ENCODE measurements at places on chromosomes 7 and 10.

DNA sequence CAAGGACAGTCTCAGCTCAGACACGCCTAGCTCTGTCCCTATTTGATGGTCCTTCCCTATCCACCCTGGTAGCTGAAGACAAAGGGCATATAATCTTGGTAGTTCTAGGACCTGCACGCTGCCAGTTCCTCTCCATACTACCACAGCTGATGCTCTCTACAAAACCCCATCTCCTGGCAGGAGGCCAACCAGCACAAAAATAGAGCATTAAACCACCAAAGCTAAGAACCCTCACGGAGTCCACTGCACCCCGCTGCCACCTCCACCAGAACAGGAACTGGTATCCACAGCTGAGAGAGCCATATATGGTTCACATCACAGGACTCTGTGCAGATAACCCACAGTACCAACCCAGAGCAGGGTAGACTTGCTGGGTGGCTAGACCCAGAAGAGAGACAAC, 299.4 kb downstream of the LRRTM3 start:
- no peak overlapping the region for H3K27ac ChIP-seq
- H3K27me3 ChIP-seq: no peaks in the 10 kb centered on the region
- H3K36me3 ChIP-seq: no peaks in the 10 kb centered on the region

GRCh38 chr7:16494955-16495719, 29.6 kb upstream of the SOSTDC1 start:
- no peak for DNase-seq
- H3K4me1 ChIP-seq: no peaks in the 10 kb centered on the region
- H3K27me3 ChIP-seq: peaks cover 5% of the 10 kb centered on the region
- H3K27ac ChIP-seq: no peak overlapping the region

GRCh38 chr7:6359734-6360133, 87.3 kb upstream of the CYTH3 start:
- no peaks in the 10 kb centered on the region for H3K27me3 ChIP-seq
- H3K4me1 ChIP-seq: no peaks in the 10 kb centered on the region
- H3K36me3 ChIP-seq: no peaks in the 10 kb centered on the region

GRCh38 chr7:125363873-125364272, 434.2 kb upstream of the POT1 start:
- H3K4me1 ChIP-seq: no peaks in the 10 kb centered on the region
- no peaks in the 10 kb centered on the region for H3K27me3 ChIP-seq
- H3K27ac ChIP-seq: no peak overlapping the region
- DNase-seq: no peak
- no peaks in the 10 kb centered on the region for H3K36me3 ChIP-seq

DNA sequence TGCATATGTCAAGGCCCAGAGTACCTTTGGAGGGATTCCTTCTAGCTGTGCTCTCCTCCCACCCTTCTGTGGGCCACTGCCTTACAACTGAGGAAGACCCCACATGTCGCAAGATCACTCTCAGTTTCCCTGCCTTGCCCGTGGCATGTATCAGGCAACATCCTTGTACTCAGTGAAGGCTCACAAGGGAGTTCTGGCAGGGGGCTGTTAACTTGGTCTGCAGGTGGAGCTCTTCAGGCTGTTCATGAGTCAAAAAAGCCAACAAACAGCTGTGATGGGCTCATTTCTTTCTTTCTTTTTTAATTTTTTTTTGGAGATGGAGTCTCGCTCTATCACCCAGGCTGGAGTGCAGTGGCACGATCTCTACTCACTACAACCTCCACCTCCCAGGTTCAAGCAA, 513.0 kb upstream of the ANKRD30A start:
- no peak for DNase-seq
- H3K4me3 ChIP-seq: no peak overlapping the region
- no peaks in the 10 kb centered on the region for H3K36me3 ChIP-seq
- H3K27ac ChIP-seq: no peak overlapping the region

DNA sequence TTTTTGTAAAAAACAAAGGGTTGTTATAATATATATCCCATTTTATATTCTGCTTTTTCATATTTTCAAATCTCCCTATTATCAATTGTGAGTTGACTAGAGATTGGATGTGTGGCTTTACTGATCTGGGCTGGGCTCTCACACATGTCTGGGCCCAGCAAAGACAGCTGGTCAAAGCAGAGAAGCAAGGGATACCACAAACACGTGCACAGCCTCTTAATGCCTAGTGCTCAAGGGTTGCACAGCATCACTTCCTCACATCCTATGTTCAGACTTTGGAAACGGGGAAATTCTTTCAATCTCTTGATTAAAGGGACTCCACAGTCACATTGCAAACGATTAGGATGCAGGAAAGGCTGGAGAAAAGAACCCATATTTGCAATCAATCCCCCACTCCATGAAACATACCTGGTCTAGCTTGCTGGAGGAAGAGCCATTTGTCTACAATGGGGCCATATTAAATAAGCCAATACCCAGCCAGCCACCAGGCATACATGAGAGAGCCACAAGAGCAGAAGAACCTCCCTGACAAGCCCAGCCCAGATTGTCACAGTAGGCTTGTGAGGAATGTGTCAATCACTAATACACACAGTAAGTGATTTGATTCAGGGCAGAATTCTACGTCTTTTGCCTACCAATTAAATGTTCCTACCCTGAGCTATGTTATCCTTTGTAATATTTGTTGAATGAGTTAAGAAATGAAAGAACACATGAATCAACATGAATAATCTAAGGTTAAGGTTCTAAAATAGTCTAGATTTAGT, 431.2 kb downstream of the TNS3 start:
- H3K27me3 ChIP-seq: no peaks in the 10 kb centered on the region
- DNase-seq: no peak
- H3K36me3 ChIP-seq: no peaks in the 10 kb centered on the region

- no peaks in the 10 kb centered on the region for H3K27me3 ChIP-seq
- H3K4me3 ChIP-seq: no peak overlapping the region
- H3K4me1 ChIP-seq: no peaks in the 10 kb centered on the region
- no peak for DNase-seq
- H3K27ac ChIP-seq: peak overlapping the region; percentile 7
- H3K36me3 ChIP-seq: peaks cover 45% of the 10 kb centered on the region
Measured at GRCh38 chr7:99019523-99020412, 124.1 kb downstream of the SMURF1 start.

DNA sequence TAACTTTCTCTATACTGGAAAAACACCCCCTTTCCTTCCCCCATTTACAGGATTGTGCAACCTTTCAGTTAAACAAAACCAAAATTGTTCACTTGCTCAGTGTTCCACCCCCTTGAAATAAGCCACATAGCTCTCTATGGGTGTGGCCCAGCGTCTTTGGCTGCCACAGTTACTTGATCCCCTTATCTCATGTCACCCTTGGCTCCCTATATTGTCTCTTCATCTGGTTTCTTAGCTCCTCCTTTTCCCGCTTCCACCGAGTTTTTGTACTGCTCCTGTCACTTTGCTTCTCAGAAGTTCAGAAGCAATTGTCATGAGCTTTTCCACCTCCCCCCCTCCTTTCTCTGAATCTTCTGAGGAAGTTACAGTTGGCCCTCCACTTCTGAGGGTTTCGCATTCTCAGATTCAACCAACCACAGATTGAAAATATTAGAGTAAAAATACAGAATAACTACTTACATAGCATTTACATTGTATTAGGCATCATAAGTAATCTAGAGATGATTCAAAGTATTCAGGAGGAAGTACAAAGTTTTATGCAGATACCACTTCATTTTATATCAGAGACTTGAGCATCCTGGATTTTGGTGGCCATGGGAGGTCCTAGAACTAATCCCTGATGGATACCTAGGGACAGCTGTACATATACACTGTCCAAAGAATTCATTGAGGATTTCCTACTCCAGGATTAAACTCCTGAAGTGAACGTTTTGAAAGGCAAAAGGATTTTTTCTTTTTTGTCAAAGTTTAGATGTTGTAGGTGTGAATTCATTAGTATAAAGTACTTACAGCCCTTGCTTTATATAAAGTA, 60.4 kb downstream of the ADD3 start:
- H3K36me3 ChIP-seq: peaks cover 13% of the 10 kb centered on the region
- peak overlapping the region; percentile 62 for H3K4me3 ChIP-seq

DNA sequence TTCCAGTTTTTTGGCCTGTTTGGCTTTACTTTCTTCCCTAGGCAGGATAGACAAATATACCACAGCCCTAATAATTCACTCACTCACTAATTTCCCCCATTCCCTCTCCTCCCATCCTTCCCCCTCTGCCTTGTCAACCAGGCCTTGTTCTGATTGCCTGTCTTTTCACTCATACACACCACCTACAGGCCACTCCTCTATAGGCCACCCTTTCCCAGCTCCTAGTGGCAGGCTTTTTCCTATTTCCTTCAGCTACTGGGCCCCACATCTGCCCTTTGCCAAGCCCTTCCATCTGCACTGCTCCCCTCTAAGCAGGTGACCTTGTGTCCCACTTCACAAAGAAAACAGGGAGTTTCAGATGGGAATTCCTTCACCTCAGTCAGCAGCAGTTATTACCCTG, 59.8 kb upstream of the MSRB2 start:
- H3K27me3 ChIP-seq: peaks cover 67% of the 10 kb centered on the region
- no peak for DNase-seq
- H3K4me3 ChIP-seq: no peak overlapping the region
- no peaks in the 10 kb centered on the region for H3K36me3 ChIP-seq
- H3K4me1 ChIP-seq: no peaks in the 10 kb centered on the region
- H3K27ac ChIP-seq: no peak overlapping the region

DNA sequence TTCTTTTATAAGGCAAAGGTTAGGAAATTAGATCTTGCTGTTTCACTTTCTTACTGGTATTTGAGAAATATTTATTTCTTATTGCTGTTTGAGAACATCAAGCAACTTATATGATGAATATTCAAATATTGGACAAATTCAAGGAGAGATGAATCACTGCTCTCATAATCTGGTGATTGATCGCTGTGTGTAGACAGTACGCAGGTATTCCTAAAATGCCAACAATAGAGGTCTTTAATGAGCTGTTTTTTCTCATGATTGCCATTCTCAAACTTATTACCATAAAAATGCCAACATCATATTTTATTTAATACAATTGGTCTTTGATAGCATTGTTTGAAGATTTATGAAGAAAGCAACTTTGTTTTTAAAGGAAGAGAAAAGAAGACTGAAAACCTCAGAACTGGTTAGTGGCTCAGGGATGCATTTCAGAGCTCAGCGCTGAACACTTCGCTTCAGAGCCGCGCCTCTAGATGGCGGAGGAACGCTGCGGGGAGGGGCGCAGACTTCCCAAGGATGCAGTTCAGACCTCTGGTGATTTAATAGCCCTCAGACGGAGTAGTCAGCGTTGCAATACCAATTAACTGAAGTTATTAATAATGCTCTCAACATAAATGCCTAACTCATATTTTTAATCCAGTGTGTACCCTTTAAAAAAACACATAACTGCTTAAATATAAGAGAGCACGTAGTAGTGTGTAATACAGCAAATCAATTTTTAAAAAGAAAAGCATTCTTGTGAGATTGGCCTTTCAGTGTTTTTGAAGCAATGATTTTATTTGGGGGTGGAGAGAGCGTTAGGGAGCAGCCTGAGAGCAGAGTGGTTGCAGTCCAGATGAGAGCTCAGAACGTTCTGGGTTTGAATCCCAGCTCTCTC, 38.5 kb upstream of the STEAP4 start:
- no peaks in the 10 kb centered on the region for H3K36me3 ChIP-seq
- H3K4me3 ChIP-seq: no peak overlapping the region
- no peak overlapping the region for H3K27ac ChIP-seq
- peaks cover 43% of the 10 kb centered on the region for H3K27me3 ChIP-seq
- no peak for DNase-seq
- H3K4me1 ChIP-seq: no peaks in the 10 kb centered on the region

- H3K4me3 ChIP-seq: no peak overlapping the region
- H3K4me1 ChIP-seq: no peaks in the 10 kb centered on the region
- no peaks in the 10 kb centered on the region for H3K27me3 ChIP-seq
- peaks cover 9% of the 10 kb centered on the region for H3K36me3 ChIP-seq
- no peak for DNase-seq
Measured at GRCh38 chr7:102248456-102249395, 37.9 kb upstream of the SH2B2 start.

- H3K4me3 ChIP-seq: no peak overlapping the region
- H3K27ac ChIP-seq: no peak overlapping the region
- no peaks in the 10 kb centered on the region for H3K27me3 ChIP-seq
- H3K36me3 ChIP-seq: peaks cover 3% of the 10 kb centered on the region
- no peak for DNase-seq
Measured at GRCh38 chr7:2568521-2569223, 9.9 kb downstream of the IQCE start.

DNA sequence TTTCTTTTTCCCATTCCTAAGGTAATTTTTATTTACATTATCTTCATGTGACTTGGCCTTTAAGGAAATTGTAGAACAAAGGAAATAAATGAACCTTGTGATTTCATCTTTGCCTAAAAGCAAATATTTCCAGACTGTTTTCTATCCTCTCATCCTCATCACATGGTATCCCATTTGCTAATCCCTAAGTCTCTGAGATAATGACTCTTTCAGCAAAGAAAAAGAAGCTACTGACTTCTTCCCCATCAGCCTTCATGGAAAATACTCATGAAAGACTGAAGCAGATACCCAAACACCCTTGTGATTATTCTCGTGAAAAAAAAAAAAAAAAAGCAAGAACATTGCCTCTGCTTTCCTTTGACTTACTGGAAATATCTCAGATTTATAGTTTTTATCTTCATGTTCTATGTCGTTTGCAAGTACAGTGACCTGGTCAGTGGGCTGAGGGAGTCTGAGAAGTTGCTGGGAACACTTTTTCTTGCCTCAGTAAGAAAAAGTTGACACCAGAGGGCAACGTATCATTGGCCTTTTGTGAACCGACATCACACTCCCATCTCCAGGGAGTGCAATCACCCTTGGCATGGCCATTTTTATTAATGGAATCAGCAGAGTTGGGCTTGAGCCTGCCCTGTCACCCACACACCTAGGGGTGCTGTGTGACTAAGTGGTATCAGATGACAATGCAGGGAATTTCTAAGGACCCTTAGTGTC, 246.0 kb upstream of the KMT2E start:
- H3K36me3 ChIP-seq: no peaks in the 10 kb centered on the region
- H3K27ac ChIP-seq: no peak overlapping the region
- no peak overlapping the region for H3K4me3 ChIP-seq
- no peak for DNase-seq

DNA sequence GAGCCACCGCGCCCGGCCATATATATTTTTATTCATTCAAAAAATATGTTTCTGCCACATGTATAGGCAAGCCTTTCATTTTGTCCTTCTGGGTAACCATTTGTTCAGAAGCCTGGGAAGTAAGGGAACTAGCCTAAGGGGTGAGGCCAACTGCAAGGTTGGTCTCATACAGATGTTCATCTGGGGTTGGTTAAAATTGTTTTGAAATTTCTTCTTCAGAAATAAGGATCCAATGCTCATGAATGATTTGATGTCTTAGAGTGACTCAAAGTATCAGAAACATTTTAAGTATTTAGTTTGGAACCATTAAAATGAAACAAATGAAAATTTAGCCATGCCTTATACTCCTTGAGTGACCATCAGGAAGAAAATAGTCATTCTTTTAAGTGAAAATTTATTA, 397.2 kb downstream of the SUGCT start:
- no peak overlapping the region for H3K4me3 ChIP-seq
- H3K27me3 ChIP-seq: no peaks in the 10 kb centered on the region
- no peaks in the 10 kb centered on the region for H3K4me1 ChIP-seq
- no peaks in the 10 kb centered on the region for H3K36me3 ChIP-seq
- no peak overlapping the region for H3K27ac ChIP-seq

- H3K36me3 ChIP-seq: no peaks in the 10 kb centered on the region
- H3K27me3 ChIP-seq: no peaks in the 10 kb centered on the region
- H3K4me1 ChIP-seq: no peaks in the 10 kb centered on the region
- no peak overlapping the region for H3K4me3 ChIP-seq
- DNase-seq: no peak
- H3K27ac ChIP-seq: no peak overlapping the region
Measured at GRCh38 chr10:47176206-47176902, 123.6 kb upstream of the GDF10 start.

Measured in effector memory CD8-positive, alpha-beta T cell (primary cell).